ENCODE measurements at places on chromosomes 11 and 22. TPM values are rescaled to one million over a fixed set of nuclear protein-coding genes. Genes with fewer than 3 reads are reported as not detected.
A peak's percentile ranks its signal among the peaks of the same experiment; 100 is the strongest.

The OR8A1 gene
- not detected for total RNA-seq

The GNG3 gene
- total RNA-seq = not detected

The ACRV1 gene
- total RNA-seq = not detected

The TBX1 gene
- not detected for total RNA-seq

DNA sequence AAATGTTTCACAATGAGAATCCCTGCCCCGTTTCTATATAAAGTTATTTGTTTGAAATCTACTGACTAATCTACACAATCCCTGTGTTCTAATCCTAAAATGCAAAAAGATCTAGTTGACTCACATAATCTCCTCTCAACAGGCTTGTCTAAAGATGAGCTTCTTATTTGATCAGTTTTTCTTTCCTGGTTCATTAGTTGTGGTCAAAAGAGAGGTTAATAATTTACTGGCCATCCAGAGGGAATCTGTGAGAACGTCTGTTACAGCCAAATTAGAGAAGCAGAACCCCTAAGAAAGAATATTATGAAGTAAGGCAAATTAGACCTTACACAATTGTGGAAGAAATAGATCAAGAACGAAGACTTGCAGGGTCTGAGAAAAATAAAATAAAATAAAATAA, 173.7 kb upstream of the ANO3 start:
- DNase-seq = no peak

DNA sequence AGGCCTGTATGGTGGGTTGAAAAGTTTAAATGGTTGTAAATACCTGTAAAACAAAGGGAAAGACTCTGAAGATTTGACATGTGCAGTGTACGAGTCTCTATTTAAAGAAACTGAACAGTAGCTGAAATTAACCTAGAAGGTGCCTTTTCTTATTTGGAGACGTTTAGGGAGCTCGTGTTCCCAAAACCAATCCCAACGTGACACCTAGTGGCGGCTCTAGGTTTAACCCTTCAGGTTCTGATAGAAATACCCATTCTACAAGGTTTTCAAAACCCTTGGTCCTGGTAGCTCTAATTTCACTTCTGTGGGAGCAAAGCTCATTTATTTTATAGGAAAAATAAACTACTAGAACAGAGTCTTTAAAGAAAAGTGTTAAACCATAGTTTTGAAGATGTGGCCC, 258.3 kb downstream of the LRRC4C start:
- peak; percentile 26 for DNase-seq

DNA sequence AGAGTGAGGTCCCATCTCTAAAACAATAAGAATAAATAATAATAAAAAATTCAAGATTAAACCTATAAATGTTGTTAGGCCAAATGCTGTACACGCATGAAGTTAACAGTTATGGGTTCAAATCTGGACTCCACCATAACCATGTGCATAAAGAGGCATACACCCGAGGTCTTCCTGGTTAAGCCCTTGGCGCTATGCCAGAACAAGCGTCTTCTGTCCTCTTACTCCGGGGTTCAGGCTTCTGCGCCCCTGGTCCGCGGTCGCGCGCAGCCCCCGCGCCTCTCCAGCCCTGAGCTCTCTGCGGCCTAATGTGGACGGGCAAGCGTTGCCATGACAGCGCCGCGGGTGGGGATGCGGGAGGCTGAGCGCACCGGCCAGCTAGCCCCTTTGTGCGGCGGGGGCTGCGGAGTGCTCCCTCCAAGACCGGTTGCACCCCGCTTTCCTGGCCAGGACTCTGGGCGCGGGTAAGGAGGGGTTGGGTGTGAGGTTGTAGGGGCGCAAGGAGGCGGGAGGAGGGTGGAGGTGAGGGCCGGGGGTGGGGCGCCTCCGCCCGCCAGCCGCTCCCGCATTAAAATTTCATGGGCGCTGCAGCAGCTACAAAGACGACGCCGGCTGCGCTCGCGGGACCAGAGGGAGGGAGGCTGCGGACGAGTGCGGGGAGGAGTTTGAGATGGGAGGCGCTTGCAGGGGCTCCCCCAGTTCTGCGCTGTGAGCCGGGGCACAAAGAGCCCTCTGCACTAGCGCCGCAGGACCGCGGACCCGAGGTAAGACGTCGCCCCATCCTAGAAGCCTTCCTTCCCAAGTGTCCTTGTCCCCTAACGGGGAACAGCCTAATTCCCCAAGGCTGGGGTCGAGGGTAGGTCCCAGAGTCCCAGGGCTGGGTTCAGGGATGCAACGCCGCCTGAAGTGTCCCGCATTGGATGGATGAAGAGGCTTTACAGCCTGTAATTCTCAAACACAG, at the start of gene MIAT:
Gene MIAT (plus strand): TSS at position 698 of the 961 bp plus-strand sequence.
- DNase-seq = peak; percentile 40

- DNase-seq = peak; percentile 68
These were observed 101.2 kb upstream of the HSD17B12 start for GRCh38 chr11:43579171-43579918.

DNA sequence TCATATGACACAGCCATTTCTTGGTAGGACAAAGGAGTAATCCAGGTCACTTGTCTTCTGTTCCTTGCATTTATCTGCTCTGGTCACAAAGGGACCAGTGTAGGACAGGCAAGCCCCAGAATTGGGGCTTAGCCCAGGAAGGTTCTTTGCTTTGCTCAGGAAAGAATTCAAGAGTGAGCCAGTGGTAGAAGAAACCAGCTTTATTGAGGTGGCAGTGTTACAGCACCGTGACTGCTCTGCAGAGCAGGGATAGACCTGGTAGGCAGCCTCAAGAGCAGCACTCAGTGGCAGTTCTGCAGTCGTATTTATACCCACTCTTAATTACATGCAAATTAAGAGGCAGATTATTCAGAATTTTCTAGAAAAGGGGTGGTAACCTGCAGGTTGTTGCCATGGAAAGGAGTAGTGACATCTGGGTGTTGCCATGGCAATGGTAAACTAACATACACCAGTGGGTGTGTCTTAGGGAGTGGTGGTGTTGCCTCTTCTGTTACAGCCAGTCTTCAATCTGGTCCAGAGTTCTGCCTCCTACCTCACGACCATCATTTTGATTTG, 84.9 kb upstream of the RAB1B start:
- peak; percentile 53 for DNase-seq

DNA sequence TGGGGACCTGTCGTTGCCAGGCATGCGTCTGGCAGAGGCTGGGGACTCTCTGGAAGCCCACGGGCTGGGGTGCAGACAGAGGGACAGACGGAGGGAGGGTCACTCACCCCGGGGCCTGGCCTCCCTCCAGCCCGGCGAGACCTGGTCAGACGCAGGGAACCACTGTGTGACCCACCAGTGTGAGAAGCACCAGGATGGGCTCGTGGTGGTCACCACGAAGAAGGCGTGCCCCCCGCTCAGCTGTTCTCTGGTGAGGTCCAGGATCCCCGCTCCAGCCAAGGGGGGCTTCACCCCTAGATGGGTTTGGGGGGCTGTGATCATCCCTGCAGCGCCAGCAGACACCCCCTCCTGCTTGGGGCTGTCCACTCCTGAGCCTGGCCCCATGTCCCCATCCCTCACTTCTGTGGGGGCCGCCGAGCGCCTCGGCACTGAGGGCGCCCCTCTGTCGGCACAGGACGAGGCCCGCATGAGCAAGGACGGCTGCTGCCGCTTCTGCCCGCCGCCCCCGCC, 23.6 kb upstream of the MUC5B start:
- DNase-seq = no peak

DNA sequence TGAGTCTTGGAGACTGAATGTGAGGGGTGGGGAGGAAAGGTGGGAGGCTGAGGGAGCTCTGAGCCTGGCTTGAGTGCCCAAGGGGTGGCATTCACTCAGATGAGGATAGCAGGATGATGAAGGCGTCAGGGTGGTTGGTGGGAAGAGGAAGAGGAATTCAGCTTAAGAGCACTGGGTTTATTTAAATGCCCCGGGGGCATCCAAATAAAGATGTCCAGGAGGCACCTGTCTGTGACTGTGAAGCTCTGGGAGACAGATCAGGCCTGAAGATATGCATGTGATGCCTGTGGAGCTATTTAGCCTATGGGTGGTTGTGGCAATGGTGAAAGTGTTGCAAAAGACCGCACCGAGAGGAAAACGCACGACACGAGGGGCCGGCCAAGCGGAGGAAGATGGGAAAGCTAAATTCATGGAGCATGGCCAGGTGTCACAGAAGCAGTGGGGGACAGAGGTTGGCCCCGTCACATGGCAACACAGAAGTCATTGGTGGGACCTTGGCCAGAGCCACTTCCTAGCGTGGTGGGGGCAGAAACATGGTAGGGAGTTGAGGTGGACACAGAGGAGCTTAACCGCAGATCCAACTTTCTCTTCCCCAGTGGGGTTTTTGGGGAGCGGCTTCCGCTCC, 15.5 kb downstream of the SLC37A2 start:
- DNase-seq = no peak

DNA sequence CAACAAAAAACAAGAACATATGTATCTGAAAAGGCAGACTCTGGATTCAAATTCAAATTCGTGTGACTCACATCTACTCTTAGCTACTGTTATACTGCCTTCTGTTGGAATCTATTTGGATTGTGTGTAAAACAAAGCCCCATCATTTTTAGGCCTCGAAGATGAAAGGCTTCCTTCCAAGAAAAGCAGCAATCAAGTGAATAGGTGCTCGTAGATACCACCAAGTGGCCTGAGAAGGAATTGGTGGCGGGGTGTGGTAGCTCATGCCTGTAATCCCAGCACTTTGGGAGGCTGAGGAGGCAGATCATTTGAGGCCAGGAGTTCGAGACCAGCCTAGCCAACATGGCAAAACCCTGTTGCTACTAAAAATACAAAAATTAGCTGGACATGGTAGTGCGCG, 4.2 kb downstream of the GRAMD1B start:
- DNase-seq = no peak

DNA sequence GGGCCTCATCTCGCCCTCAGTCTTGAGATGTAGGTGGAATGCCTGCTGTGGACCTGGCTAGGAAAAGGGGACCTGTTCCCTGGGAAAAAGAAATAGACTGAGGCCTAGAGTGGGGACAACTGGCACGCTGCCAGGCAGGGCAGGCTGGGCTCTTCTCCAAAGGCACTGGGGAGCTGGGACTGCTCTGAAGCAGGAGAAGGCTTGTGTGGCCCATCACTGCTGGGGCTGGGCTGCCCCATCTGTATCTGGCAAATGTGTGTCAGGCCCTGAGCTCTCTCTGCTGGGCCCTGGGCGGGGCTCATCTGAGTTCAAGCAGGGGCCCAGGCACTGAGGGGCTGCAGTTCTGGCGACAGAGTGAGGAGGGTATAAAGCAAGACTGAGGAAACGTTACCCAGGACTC, 32.9 kb downstream of the ARVCF start:
- DNase-seq = no peak

DNA sequence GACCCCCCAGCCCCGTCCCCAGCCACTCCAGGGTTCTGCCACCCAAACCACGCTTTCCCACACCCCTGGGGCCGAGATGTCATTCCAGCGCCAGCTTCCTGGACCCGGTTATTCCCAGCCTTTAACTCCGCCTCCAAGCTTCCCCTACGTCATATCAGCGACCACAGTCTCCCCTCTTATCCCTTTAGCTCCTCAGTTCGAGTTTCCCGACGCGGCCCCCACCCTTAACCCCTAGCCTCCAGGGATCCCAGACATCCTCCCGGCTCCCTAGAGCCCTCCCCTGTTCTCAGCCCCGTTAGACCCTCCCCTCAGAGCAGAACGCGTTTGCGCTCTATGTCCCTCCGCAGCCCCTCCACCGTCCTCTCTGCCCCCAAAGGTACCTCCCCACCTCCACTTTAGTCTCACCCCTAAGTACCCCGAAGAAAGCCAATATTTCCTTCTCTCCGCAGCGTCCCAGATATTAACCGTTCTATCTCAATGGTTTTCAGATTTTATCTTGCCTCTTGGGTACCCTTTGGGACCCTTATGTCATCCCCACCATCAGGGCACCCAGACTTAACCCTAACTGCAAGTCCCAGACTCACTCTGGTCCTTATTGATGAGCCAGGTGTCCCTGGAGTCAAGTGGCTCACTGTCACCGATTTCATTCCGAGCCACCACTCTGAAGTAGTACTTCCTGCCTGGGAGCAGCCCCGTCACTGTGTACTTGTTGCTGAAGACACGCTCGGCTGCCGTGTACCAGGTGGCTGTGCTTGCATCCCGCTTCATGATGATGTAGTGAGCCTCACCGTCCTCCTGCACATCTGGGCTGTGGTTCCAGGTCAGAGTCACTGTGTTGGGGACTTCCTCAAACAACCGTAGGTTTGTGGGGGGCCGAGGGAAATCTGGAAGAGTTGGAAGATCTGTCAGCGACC, 8.0 kb downstream of the TMEM86A start:
- DNase-seq = peak; percentile 61
